Sigmoid colon (tissue), 7 donors: ENCODE measurements at places on chromosomes 1 and 21.

GRCh38 chr21:33390479-33390878 lies 12.7 kb upstream of the IFNGR2 start:
- DNase-seq, result no peak

- no peak for DNase-seq
These were observed 103.5 kb downstream of the UCK2 start for GRCh38 chr1:165930961-165931360.

GRCh38 chr1:84802567-84803232 lies 90.3 kb downstream of the LPAR3 start:
- DNase-seq, result no peak

GRCh38 chr1:223730479-223731132 lies 18.3 kb downstream of the CAPN2 start:
- no peak for DNase-seq

DNA sequence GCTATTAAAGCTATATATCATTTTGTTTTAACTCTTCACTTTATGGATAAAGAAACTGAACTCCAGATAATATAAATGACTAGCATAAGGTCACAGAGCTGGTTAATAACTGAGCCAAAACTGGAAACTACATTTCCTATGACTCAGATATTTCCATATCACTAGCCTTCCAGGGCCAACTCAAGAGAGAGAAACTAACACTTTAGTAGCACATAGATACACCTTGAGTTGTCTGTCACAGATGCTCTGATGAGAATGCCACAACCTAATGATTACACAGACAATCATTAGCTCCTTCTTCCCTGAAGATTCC lies 40.7 kb downstream of the NME7 start:
- no peak for DNase-seq

DNA sequence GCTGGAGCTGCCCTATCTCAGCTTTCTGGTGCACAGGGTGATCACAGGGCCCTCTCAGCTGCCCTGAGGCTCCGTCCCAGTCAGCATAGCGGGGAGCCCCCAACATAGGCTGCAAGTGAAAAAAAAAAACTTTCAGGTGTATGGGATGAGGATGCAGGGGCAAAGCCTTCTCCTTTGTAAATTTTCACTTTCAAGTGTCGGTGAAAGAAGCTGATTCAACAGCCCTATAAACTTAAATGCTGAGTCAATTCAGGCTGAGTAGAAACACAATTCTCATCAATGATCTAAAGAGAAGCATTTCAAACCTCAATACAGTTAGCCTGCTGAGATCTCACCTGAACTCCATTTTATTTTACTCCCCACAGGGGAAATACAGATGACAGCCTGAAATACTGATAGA lies 171.2 kb downstream of the SEC16B start:
- DNase-seq, result no peak

GRCh38 chr1:52306227-52307006 lies 59.6 kb downstream of the CC2D1B start:
- no peak for DNase-seq

DNA sequence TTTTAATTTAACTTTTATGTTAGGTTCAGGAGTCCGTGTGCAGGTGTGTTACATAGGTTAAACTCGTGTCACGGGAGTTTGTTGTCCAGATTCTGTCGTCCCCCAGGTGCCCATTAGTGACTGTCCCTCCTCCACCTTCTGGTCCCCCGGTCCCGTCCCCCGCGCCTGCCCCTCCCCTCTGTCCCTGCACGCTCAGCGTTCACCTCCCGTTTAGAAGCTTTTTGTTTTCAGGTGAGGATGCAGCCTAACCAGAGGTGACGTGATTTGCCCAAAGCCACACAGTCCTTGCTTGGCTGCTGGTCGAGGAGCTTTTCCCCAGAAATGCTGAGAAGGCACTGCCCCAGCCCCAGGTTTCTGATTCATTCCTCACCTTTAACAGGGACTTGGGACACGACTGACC lies 844 bp downstream of the C1orf146 start:
- DNase-seq, result no peak

GRCh38 chr1:208628022-208628914 lies 384.1 kb upstream of the PLXNA2 start:
- no peak for DNase-seq

DNA sequence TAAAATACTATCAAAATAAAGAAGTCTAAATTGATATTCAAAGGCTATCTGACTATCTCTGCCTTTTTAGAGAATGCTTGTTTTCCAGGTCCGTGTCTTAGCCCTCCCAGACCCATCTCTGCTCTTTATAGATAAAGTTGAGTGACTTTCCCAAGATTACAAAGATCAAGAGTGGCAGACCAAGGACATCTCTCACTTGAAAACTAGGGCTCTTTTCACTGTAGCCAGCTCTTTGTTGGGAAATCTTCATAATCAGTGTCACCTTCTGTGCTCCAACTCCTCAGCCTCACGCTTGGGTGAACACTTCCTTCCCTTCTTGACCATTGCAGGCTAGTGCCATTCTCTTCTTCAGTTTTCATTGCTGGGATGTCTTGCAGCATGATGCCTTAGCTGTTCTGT lies 211.1 kb downstream of the PBX1 start:
- no peak for DNase-seq

DNA sequence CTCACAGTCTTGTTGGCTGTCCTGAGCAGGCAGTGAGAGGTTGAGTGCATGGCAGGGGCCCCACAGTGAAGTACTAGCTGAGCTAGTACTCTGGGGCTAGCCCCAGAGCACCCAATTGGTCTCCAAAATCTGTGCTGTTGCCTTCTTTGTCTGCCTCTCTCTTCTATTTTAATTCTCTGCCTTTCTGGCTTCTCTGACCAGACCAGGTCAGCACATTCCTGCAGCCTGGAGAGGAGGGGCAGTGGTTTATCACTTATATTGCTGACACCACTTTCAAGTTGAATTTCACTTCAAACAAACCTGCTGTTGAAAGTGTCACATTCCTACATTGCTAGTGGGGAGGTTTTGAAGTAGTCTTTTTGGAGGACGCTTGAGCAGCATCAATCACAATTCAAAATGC lies 628.7 kb downstream of the PTPRU start:
- DNase-seq, result no peak

GRCh38 chr1:168408539-168408865 lies 127.8 kb downstream of the TBX19 start:
- no peak for DNase-seq

- DNase-seq, result no peak
These were observed 1.2 kb downstream of the RERE start for GRCh38 chr1:8816264-8816663.

DNA sequence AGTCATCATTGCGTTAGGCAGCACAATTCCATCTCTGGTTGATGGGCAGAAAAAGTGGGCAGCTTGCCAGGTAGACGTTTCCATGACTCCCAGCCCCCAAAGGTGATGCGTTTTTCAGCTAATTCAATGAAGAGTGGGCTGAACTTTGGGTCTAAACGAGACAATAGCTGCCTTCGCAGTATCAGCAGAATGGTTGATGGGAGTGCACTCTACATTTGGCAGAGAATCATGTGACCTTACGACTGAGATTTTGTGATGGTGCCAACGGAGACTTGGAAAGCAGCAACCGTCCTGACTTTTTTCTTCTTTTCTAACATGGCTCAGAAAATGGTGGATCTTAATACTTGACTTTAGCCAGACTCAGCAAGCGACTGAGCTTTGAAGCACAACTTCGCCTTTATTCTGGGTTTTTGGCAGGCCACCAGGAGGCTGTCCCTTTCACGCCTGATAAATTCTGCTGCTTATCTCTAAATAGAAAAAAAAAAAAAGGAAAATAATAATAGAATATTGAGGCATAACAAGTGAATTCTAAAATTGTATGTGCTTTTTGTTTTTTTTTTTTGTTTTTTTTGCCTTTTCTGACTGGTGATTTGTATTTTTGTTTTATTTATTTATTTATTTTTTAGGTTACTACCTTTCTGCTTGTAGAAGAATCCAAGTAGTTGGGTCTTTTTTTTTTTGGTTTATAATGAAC lies 804.8 kb downstream of the USP25 start:
- DNase-seq, result peak; percentile 85
